ENCODE measurements at places on chromosomes 3 and 15.
A peak's percentile ranks its signal among the peaks of the same experiment; 100 is the strongest.

GRCh38 chr3:96213393-96213792 lies 601.0 kb upstream of the EPHA6 start:
- no peak for DNase-seq

DNA sequence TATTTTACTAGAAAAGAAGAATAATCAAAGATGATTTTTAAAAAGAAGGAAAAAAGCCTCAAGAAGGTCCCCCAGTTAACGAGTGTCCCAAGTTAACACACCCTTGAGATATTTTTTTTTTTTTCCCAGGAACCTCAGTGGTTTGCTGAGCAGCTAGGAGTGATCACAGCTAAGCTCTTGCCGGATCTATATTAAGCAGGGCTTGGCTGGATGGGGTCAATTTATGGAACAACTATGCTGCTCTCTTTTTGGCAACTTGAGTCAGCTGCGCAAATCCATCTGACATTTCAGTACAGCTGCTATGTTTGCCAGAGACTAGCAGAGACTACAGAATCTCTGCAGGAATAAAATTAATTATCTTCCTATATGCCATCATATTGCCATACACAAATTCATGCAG lies at the start of gene LMOD3:
LMOD3 (minus strand) TSS at position 193 of the 400 bp plus-strand sequence. CDS start 209 bp downstream, outside the sequence.
- DNase-seq: no peak

DNA sequence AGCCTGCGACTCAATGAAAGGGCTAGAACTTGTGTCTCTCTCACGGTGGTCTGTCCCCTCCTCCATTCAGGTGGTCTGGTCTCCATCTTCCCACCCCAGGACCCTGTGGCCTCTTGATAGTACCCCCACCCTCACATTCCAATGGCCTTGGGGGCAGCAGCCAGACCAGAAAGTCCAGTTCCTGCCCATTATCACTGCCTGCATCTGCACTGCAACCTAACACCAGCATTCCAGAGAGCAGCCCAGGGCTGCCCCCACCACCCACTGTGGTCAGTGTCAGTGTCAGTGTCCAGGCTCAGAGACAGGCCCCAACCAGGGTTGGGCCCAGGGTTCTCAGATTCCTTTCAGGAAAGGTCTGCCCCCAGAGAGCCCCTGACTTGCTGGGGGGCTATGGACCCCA lies 12.6 kb downstream of the IGDCC3 start:
- no peak for DNase-seq

GRCh38 chr3:120177151-120177550 lies 82.9 kb upstream of the GSK3B start:
- DNase-seq: peak; percentile 92

GRCh38 chr3:106386050-106386449 lies 517.2 kb upstream of the CBLB start:
- DNase-seq: no peak

DNA sequence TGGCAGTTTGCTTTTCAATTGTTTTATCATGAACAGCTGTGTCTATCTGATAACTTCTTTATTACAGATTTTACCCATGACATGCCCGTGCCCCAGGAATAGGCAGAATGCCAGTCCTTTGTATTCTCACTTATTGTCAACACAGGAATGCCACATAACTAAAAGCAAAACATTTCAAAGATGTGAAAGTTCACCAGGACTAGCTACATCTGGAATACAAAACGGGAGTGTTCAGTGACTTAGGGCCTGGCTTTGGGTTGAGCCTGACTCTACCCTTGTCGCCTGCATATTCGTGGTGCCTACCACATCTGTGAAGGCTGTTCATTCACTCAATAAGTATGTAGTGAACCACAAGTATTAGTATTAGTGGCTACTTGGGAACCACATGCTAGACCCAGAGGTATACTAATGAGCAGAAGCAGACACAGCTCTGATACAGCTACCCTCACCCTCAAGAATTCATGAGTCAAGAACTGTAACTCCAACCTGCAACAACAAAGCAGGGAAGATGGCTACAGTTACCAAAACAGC lies 2.9 kb downstream of the TNFSF10 start:
- DNase-seq: peak; percentile 89

DNA sequence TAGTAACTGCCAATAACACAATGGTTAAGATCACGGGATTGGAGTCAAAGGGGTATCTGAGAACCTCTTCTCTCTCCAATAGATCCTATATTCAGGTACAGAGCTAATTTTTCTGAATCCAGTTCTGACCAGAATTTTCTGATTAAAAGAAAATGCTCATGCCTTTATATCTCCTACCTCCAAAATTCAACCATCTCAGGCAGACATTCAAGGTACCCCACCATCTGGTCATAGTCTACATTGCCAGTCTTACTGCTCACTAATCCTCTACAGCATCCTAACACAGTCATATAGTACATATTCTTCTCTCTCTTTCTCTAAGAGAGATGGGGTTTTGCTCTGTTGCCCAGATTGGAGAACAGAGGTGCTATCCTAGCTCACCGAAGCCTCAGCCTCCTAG lies 59.1 kb downstream of the LSAMP start:
- no peak for DNase-seq

DNA sequence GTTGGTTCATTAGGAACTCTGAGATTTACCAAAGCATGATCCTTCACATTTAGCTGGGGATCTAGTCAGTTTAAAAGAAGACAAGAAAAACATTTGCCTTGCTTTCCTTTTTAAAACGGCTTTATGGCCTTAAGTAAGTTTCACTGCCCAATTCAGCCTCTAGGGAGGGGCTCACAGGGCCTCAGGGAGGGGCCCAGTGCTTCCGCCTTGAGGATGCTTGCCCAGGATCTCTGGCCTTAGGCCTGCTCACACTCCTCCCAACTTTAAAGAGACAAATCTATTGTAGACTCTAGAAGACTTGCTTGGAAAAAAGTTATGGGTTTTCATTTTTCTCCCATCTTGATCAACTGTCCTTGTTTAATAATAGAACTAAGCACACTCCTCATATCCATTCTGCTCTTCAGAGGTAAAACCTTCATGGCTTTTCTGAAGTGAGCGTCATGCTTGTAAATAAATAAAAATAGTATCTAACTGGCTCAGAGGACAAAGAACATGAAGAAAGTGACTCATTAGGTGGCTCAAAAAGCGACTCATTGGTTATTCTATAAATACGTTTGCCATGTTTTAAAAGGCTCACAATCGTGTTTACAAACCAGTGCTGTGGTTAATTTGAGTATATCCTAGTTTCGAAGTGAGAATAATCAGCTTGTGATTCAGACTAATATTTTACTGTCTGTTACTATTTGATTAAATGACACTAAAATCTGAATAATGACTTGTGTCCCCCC lies 13.7 kb downstream of the PDHB start:
- DNase-seq: no peak

GRCh38 chr3:184491011-184491576 lies 70.5 kb upstream of the EPHB3 start:
- no peak for DNase-seq

DNA sequence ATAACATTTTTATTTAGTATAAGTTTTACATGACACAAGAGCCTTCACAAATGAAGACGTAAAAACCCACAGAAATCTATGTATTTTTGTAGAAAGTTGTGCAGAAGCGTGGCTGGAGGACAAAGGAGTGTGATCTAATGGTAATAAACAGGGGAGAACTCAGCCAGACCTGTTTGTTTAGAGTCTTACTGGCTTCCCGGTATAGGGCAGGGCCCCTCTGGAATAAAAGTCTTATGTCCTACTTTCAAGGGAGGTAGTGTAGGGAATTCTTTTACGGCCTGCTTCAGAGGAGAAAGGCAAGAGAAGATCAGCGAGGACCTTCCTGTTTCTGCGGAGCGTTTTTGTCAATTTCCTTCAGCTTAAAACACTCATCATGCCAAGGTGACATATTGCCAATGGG lies 103.6 kb downstream of the TGFBR2 start:
- no peak for DNase-seq

DNA sequence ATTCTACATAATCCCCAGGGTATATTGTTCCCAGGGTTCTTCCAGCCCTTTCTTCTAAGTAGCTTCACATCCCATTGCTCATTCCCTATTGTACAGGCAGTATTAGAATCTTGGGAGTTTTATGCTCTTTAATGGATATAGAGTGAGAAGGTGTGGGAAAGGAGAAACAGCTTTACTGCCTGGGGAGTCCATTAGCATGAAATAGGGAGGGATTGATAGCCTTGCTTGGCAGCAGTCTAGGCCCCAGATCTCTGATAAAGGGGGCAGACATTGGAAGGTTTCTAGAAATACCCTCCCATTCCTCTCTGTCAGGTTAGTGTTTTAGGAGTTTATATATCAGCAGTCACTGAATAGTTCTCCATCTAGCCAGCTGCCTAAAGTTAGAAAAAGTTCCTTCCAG lies 334.3 kb downstream of the UNC13C start:
- DNase-seq: no peak

DNA sequence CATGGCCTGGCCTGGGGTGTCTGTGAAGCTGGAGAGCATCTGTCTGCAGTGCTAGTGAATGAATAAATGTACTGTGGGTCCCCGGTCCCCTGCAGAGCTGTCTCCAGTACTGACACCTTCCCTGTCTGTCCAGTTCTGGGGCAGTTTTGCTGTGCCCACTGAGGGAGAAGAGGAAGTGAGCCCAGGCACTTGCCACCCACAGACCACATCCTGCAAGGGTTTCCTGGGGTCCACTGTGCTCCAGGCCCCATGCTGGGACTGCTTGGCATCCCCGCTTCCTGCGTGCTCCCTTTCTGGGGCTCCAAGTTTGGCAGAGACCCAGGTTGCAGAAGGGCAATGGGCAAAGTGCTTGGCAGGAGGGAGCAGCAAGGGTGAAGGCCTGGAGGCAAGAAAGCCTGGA lies 4.9 kb upstream of the SLC6A6 start:
- DNase-seq: no peak

GRCh38 chr3:182697345-182697919 lies 95.9 kb upstream of the ATP11B start:
- no peak for DNase-seq

GRCh38 chr3:44926172-44926571 lies 49.8 kb downstream of the ZDHHC3 start:
- DNase-seq: no peak

GRCh38 chr3:82194870-82195269 lies 433.4 kb upstream of the GBE1 start:
- no peak for DNase-seq

GRCh38 chr15:45338417-45338816 lies 39.9 kb downstream of the GATM start:
- no peak for DNase-seq

DNA sequence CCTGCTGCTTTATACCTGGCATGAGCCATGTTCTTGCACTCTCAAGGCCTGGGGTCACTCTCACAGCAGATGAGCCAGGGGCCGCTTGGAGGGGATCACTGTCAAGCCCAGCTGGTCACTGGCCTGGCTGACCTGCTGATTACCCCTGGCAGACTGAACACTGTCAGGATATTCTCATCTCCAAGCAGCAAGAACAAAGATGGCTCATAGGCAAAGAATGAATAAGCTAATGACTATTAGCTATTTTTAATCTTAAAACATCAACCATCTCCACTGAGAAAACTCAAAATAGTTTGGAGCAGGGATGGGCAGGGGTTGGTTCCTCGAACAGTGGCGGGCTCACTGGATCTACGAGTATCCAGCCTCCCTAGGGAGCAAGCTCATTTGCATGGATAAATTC lies 64.4 kb upstream of the ACAN start:
- no peak for DNase-seq

DNA sequence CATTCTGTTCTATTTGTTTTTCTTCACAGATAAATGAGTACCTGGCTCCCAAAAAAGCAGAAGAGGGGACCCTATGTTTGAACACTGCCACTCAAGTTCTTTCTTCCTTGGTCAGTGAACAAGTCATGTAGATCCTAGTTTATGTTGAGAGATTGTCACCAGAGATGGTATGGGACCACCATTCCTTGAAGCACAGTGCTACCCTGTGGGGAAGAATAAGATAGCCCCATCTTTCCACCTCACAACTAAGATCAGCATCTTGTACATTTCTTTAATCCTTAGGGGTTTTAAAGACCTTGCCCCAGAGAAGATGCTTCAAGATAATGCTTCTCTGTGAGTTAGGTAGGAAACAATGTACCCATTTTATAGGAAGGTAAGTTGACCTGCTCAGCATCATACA lies 233.5 kb upstream of the WNT5A start:
- DNase-seq: peak; percentile 33

GRCh38 chr3:183968666-183969245 lies 48.9 kb downstream of the ABCC5 start:
- no peak for DNase-seq

- DNase-seq: no peak
Observed at GRCh38 chr15:92163641-92164040, 230.0 kb upstream of the ST8SIA2 start.

GRCh38 chr3:76267851-76268380 lies 482.6 kb upstream of the ZNF717 start:
- DNase-seq: no peak

- DNase-seq: no peak
Observed at GRCh38 chr3:190097617-190098016, 23.1 kb downstream of the P3H2 start.

- no peak for DNase-seq
Observed at GRCh38 chr3:119084371-119085069, 49.9 kb upstream of the IGSF11 start.

- DNase-seq: no peak
Observed at GRCh38 chr3:69579306-69580041, 159.8 kb upstream of the MITF start.

DNA sequence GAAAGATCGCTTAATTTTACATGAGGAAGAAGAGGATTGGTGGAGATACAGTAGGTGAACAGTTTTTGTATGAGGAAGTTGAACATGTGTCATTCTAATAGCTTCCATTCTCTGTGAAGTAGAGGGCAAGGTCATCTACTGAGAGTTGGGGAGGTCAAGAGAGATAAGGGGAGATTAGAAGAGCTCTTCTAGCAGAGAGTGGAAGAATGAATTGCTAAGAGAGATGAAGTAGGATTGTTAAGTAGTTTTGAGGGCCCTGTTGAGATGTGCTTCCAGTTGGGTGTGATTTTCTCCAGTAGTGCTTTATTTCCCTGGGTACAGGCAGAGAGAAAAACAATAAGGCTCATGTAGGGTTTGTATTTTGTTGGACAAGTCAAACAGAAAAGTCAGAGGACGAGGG lies 5.2 kb downstream of the OPA1 start:
- DNase-seq: no peak

- peak; percentile 59 for DNase-seq
Observed at GRCh38 chr3:40337136-40338108, 27.9 kb downstream of the EIF1B start.

GRCh38 chr15:55247311-55247710 lies 42.3 kb downstream of the RAB27A start:
- no peak for DNase-seq

DNA sequence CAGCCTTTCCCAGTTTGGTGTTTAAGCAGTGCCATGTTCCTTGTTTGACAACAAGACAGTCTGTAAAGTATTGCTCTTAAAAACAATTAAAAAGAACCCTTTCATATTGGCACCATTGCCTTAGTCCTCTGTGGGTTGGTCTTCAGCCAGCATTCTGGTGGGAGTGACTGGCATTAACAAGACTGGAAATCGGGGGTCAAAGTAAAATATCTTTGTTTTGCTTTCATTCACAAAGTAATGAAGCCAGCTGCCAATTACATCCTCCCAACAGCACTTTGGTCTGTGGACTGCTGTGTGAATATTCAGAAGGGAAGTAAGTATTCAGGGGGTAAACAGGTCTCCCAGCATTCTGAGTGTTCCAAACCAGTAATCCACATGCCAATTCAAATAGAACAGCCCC lies 8.3 kb upstream of the VILL start:
- DNase-seq: no peak

Measured in foreskin keratinocyte (primary cell).